Endothelial cell of umbilical vein (primary cell): ENCODE measurements at places on chromosomes 16 and 17. TPM values are rescaled to one million over a fixed set of nuclear protein-coding genes. Genes with fewer than 3 reads are reported as not detected.
A peak's percentile ranks its signal among the peaks of the same experiment; 100 is the strongest.

DNA sequence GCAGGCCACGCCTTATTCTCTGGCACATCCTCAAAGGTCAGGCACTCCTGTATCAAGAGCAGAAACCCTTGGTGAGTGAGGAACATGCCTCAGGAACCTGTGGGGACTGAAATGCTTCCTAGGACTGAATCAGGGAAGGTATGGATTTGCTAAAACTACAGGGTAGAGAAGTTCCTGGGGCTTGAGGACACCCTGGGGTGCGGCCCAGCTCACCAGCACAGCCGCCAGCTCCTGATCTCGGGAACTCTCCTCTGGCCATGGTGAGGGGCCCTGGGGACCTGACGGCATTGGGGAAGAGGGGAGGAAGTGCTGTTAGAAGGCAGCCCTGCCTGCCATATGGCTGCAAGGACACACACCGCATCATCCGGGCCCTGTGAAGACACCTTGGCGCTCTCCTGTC, 7.5 kb downstream of the ZSCAN10 start:
- DNase-seq = no peak

DNA sequence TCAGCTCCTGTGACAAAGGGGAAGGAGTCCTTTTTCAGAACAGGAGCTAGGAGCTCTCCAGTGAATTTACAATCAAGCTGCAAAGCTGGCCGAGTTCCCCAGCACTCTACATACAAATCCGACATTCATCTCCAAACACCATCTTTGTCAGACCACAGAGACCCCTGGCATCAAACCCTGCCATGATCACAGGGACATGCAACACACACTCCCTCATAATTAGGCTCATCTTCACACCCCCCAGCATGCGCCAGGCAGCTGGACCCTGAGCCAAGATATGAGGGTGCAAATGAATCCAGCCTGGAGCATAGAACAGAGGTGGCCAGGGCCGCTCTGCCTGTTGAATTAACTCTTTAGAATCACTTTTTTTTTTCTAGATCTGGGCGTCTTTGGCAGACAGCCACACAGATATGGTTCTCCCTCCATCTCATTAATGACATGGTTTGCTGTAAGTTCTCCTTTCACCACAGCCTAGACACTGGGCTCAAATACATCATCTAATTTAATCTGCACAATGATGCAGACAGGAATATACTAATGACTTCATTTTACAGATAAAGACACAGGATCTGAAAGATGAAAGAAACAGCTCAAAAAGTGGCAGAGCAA, 366.3 kb downstream of the NPIPA8 start:
- no peak for DNase-seq

- no peak for DNase-seq
Measured at GRCh38 chr16:78878570-78878969, 722.0 kb downstream of the MAF start.

DNA sequence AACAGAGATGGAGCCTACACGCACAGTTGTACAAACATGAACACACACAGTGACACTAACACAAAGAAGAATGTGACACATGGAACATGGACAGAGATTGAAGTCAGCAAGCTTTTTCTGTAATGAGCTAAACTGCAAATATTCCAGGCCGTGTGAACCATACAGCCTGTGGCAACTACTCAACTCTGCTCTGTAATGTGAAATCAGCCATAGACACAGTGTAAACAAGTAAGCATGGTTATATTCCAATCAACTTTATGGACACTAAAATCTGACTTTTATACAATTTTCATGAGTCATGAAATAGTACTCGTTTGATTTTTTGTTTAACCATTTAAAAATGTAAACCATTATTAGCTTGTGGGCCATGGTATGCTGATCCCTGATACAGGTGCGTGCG, 120.2 kb downstream of the SMG6 start:
- no peak for DNase-seq

- DNase-seq = no peak
Measured at GRCh38 chr16:19672378-19672777, 45.6 kb downstream of the KNOP1 start.

The TBC1D3G gene
- not detected in 2 replicates for total RNA-seq

- no peak for DNase-seq
Measured at GRCh38 chr16:51812945-51813344, 661.9 kb upstream of the SALL1 start.

The SYNGR3 gene
- 0.81 and 0.95 TPM in 2 replicates for total RNA-seq

DNA sequence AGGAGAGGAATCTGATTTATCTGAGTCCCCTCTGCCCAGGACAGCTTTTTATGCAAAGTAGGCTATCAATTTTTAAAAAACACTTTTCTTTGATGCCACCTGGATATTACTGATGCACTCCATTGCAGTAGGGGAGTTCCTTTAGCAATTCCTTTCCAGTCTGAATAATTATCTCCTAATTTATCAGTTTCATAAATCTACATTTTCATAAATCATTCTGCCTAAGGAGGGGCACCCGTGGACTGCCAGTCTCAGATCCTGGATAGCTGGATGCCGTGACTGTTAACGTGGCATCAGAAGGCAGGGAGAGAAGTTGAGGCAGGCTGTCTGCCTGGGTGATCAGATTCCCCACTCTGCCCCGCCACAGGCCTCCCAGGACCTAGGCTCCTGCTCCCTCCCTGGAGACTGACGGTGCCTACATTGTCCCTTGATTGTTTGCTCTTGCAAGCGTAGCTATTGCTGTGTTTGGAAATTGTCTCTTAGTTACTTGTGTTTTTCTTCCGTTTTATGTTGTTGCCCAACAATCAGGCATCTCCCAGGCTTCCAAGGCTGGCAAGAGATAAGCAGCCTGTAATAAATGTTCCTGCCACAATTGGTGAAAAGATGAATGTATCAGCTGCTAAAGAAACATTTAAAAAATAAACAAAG, 75.2 kb downstream of the KATNIP start:
- DNase-seq = peak; percentile 93

GRCh38 chr17:9150446-9151090, 129.3 kb downstream of the NTN1 start:
- DNase-seq = no peak

GRCh38 chr16:57592591-57593003, 35.8 kb upstream of the ADGRG1 start:
- DNase-seq = no peak

- DNase-seq = no peak
Measured at GRCh38 chr17:45221081-45222013, at the start of gene FMNL1. FMNL1 (plus strand) TSS chr17:45221885; CDS start chr17:45222125, 240 bp downstream.

DNA sequence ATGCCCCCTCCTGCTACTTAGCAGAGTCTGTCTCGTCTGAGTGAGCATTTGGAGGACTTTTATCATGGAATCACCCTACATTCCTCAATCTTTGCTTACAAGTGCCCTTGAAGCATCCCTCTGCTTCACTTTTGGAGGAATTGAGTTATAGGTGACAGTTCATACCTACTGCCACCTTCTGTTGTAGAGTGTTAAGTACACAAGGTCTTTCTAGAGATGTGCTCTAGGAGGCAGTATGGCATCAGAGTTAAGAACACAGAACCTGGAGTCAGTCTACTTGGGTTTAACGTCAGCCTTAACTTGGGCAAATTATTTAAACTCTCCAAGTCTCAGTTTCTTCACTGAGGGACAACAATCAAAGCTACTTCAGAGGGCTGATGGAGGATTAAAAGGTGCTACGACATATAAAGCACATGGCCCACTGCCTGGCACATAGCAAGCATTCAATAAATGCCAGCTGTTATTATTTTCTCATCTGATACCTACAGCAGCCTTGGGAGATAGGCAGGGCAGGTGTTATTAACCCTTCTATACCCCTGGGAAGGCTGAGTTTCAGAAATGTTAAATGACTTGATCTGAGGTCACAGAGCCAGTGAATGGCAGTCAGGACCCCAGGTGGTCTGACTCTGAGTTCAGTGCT, 62.2 kb downstream of the UTP18 start:
- peak; percentile 26 for DNase-seq

The WWOX gene
- total RNA-seq = 12.0 and 12.5 TPM in 2 replicates

GRCh38 chr16:67236563-67237395, 9.8 kb downstream of the TMEM208 start:
- DNase-seq = peak; percentile 60

DNA sequence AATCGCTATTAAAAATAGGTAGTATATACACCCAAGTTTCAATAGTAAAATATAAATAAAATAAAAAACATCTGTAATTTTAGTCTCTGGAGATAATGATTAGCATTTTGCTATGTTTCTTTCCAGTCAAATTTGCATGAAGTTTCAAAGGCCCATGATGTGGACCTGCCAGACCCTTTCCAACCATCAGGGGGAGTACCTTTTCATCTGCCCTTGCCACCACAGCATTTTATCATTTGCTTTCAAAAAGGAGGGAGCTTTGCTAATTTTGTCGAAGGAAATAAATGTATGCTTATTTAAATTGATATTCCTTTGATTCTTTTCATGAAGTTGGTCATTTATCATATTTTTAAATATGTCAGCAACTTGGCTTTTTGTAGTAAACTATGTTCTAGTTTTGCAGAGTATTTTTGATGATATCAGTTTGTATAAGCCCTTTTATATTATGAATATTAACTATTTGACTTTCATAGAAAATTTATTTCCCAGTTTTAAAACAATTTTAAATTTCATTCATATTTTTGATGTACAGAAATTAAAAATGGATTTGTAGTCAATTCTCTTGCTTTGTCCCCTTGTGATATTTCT, 115.2 kb upstream of the NETO2 start:
- peak; percentile 33 for DNase-seq

The CRHR1 gene
- total RNA-seq = not detected in 2 replicates

The HSD3B7 gene
- total RNA-seq = 2.9 and 3.5 TPM in 2 replicates

DNA sequence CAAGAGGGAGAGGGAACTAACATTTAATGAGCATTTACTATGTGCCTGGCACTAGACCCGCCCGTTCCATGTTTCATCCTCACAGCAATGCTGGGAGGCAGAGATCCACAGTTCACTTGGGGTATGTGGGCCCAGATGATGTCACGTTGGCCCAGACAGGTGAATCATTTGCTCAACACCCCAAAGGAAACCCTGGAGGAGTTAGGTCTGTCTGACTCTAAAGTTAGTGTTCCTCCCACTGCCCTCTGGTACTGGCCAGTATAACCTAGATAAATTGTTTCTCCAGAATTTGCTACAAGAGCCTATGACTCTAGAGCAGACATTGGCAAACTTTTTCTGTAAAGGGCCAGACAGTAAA, 164.6 kb downstream of the VPS53 start:
- no peak for DNase-seq

DNA sequence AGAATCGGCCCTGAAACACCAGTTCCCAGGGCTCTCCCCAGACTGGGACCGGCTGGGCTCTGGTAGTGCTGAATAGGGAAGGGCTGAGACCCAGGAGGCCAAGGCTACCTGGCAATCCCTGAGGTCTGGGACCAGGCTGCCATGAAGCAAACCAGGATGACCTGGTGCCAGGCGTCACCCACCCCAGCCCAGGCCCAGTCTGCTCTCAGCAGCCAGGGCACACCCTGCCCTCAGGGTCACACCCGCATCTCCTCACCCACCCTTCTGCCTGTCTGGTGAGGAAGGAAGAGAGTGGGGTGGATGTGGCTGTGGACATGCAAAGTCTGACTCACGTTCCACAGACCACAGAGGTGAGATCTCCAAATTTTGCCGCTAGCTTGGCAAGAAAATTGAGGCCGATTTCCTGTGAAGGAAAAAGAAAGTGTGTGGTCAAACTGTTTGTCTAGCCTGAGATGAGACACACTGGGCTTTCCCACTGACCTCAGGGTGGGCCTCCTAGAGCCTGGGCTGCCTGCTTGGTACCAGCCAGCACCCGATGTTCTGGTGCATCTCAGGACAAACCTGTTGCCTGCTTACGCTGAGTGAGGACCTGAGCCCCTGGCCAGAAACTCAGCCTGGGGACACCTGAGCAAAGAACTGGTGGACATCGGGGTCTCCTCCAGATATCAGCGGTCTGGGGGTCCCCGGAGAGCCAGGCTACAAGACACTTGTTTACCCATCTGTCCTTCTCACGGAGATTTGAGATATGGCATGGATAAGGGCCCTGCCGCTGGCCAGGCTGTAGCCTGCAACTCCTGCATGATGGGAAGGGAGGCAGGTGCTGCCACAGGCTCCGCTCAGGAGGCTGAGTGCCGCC, 6.3 kb upstream of the RAB37 start:
- DNase-seq = no peak

The FOXL1 gene
- 3.8 and 4.2 TPM in 2 replicates for total RNA-seq

- no peak for DNase-seq
Measured at GRCh38 chr16:31242206-31242605, 17.6 kb upstream of the ITGAM start.

GRCh38 chr17:53134548-53134947, 688.2 kb upstream of the KIF2B start:
- no peak for DNase-seq

- no peak for DNase-seq
Measured at GRCh38 chr17:82157046-82158035, 55.3 kb downstream of the CCDC57 start.

GRCh38 chr17:12909046-12909445, 108.8 kb downstream of the ELAC2 start:
- DNase-seq = no peak

- DNase-seq = no peak
Measured at GRCh38 chr17:50631908-50632571, 2.6 kb upstream of the ABCC3 start.

GRCh38 chr16:78212674-78213073, 113.2 kb downstream of the WWOX start:
- no peak for DNase-seq

DNA sequence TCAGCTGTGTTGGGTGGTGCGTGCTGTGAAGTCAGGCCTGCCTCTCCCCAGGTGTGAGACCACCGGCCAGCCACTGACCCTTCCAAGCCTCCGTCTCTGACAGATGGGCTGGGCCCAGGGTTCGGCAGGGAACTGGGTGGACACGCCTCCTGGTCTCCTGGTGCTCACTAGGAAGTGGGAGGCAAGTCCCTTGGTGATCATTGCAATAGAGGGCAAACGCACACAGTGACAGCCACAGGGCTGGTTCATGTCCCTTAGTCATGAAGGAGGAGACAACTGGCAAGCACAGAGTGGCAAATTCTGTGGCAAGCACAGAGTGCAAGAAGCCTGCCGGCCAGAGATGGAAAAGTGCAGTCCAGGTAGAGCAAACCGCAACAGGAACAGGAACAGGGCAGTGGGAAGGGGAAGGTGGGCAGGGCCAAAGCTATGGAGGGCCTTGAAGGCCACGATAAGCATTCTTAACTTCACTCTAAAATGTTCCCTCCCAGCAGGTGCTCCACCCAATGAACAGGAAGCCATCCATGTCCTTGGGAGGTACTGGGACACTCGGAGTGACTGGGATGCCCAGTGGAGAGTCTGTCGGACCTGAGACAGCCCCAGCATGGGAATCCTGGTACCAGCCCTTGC, 21.9 kb downstream of the USP7 start:
- no peak for DNase-seq

The HAGH gene
- total RNA-seq = 54.3 and 56.4 TPM in 2 replicates

- peak; percentile 4 for DNase-seq
Measured at GRCh38 chr17:52823155-52823554, 664.6 kb upstream of the CA10 start.
